Activated T-cell treated with anti-CD3 and anti-CD28 coated beads for 24 hours (primary cell): ENCODE measurements at places on chromosomes 5 and 9.

DNA sequence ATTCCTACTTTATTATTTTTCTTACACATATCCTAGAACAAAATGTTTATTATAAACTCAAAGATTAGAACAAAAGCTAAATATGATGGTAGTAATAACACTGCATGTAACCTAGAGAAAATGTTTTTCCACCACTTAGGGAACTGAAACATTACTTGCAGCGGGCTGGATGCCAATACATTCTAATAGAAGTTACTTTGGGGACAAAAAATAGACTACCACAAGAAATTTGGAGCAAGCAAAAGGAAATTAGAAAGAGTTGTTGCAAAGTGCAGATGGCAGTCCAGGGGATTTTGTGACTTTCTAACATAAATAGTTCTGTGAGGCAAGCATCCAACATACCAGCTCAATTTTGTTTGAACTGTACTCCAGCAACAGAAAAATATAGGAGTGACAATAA lies 255.3 kb upstream of the GRIN3A start:
- DNase-seq, result no peak

DNA sequence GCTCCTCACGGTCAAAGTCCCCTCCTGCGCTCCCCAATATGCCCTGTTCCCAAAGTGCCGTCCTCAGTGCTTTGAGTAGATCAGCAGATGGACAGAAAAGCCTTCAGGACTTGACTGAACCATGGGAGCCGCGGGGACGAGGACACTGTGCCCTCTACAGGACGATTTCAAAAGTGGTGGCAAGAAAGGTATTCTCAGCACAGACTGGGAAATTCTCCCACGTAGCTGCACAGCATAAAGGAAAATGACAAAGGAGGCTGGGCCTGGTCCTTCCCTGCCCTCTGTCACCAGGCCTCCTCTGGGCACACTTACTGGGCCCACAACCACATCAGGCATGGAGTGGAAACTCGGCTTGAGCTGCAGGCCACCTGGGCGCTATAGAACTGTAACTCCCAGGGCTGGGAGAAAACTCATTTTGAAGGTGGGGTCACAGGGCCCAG lies 16.7 kb upstream of the MTMR12 start:
- peak; percentile 42 for DNase-seq

- no peak for DNase-seq
Observed at GRCh38 chr5:173319646-173320045, 8.6 kb downstream of the STC2 start.

DNA sequence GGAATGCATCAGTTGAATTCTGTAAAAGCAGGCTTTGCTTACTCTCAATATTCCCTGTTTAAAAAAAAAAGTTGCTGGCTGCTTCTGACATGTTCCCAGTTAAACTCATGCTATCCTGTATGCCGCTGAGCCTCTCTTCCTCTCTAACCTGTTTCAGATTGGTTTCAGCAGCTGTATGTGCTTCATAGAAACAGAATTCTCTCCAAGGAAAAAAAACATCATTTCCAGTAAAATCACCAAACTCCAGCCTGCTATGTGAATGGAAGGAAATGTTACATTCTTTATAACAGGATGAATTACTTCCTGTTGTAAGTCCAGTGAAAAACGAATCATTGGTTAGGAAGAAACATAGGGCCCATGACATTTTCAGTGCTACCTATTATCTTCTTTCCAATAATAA lies 25.7 kb upstream of the KCNV2 start:
- no peak for DNase-seq

DNA sequence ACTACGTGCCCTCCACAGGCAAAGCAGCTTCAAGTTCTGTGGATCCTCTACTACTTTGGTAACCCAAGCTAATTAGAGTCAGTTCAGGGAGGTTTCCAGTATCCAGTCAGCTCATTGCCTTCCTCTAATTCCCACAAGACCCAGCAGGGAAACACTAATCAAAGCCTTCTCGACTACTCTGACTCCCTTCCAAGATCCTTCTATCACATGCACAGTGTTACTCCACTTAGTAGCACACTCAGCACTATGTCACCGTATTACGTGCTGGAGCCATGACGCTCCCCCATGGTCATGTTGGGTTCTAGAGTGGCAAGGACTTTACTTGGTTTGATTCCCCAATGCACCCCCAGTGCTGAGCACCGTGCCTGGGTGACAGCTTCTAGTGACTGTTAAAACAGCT lies 53.0 kb downstream of the DCP2 start:
- DNase-seq, result no peak

- DNase-seq, result no peak
Observed at GRCh38 chr9:266228-266627, 51.6 kb downstream of the DOCK8 start.

- DNase-seq, result no peak
Observed at GRCh38 chr5:143758015-143758414, 53.9 kb upstream of the HMHB1 start.

GRCh38 chr5:98144710-98145109 lies 628.8 kb upstream of the RGMB start:
- DNase-seq, result no peak
